ENCODE measurements at places on chromosomes 7 and 10.

DNA sequence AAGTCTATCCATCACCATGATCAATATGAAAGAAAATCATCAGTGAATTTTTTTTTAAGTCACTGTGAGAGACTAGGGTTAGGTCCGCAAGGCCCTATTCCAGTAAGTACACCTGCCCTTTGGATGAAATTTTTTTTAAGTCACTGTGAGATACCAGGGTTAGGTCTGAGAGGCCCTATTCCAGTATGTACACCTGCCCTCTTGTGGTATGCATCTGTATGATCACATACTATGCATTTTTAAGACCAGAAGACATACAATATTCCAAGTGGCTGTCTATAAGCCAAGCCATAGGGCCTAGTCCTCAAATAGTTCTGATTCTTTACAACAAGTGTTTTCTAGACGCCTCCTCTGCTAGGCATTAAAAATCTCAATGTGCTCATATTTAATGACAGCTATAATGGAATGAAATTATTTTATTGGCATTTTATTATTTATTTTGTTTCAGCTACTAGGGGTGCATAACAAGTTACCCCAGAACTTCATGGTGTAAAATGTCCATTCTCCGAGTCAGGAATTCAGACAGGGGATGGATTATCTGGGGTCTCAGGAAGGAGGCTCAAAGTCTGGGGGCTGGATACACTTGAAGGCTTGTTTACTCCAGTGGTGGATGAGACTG, 53.1 kb downstream of the TEX36 start:
- no peak for DNase-seq

GRCh38 chr10:102775935-102776669, 32.4 kb downstream of the WBP1L start:
- peak; percentile 90 for DNase-seq

DNA sequence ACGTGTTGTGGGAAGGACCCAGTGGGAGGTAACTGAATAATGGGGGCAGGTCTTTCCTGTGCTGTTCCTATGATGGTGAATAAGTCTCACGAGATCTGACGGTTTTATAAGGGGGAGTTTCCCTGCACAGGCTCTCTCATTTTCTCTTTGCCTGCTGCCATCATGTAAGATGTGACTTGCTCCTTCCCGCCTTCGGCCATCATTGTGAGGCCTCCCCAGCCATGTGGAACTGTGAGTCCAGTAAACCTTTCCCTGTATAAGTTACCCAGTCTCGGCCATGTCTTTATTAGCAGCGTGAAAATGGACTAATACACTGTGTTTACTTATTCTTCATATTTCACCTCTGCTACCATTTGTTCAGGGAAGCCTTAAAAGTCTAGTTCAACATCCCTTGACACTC, 2.2 kb upstream of the DNAAF5 start:
- no peak for DNase-seq

DNA sequence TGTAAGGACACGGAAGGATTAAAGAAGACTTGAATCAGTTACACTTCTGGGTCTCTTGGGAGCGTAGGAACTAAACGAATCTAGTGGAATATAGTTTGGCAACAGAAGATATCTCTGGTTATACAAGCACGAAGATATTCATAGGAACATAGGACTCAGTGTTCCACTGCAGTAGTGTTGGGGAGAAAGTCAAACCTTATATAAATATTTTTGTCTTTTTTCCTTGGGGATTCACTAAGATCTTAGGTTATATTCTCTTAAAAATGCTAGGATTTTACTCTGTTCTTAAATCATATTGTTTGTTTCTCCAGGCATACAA, 21.4 kb downstream of the PRKAR2B start:
- no peak for DNase-seq

DNA sequence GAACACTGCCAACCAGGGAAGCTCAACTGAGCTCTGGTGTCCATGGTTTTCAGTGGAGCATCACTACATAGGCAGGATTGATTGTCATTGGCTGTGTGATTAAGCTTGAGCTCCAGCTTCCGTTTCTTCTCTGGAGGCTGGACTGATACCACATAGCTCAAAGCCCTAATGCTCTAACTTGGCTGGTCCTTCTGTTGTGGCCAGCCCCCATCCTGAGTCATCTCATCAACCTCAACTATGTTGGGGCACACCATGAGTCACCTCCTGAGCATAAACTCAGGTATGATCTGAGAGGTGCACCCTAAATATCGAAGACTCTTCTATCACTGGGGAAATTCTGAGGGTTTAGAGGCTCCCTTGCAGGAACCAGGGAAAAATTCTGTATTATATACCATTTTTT, 114.5 kb upstream of the INHBA start:
- no peak for DNase-seq

DNA sequence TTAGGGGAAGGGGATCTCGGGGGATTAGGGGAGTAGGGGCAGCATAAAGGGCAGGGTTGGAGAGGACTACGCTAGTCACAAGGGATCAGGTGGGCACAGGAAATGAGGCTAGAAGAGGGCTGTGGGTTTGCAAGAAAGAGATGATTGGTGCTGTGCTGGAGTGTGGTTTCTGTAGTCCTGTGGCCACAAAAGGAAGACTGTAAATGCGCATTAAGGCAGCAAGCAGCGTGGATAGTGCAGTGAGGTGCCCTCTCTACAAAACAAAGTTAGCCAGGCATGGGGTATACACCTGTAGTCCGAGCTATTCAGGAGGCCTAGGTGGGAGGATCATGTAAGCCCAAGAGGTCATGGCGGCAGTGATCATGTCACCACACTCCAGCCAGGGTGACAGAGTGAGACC, 212.1 kb downstream of the MLLT10 start:
- DNase-seq, result no peak

DNA sequence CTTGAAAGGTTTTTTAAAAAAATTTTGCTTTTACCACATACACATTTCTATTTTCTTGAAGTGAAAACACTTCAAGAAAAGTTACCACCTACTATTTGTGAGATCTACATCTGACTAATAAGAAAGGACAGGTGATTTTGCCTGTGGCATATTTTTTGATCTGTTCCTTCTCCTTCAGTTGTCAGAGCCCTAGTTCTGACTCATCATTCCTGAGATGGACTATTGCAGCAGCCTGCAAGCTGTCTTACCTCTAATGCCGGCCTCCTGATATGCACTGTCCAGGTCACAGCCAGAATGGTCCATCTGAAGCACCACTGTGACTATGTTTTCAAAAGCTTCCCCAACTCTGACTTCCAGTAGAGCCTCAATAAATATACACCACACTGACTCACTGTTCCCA, 28.2 kb upstream of the ANK3 start:
- no peak for DNase-seq

- DNase-seq, result peak; percentile 70
Measured at GRCh38 chr7:24576171-24577025, 3.1 kb downstream of the PALS2 start.

DNA sequence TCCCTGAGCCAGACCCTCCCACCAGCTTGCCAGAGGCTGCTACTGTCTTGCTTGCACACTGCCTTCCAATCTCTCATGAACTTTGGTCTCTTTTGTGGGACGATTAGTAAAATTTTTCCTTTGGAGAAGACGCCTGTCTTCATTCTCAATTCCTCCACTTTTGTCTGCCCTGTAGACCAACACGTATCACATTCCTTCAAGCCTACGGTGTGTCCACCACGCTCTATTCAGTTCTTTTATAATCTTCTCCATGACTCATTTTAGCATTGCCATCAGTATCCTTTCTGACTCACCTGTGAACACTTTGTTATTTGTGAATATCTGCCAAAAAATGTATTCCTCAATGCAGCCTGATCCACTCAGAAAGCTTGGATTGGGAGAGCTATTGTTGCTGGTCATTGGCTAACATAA, 1.4 kb downstream of the GIMAP5 start:
- DNase-seq, result no peak

- no peak for DNase-seq
Measured at GRCh38 chr10:111921821-111922220, 261.7 kb downstream of the GPAM start.

- no peak for DNase-seq
Measured at GRCh38 chr10:112752288-112752687, 197.8 kb upstream of the TCF7L2 start.

GRCh38 chr10:87105446-87106124, 10.6 kb downstream of the SHLD2 start:
- DNase-seq, result no peak

DNA sequence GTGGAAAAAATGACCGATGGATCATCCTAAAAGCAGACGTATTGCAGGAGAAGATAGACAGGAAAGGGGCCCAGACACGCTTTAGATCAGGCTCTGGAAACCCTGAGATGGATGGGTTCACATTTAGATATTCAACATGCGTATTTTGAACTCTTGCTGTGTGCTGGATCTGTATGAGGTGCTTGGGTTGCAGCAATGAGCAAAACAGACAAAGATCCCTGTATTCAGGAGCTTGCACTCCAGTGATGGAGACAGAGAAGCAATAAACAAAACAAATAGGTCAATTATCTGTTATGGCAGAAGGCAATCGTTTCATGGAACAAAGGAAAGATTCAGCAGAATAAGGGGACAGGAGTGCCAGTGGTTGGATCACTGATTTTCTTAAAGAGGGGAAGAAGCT, 201.9 kb upstream of the AGK start:
- DNase-seq, result no peak

- no peak for DNase-seq
Measured at GRCh38 chr7:79451580-79451979, 1.9 kb downstream of the MAGI2 start.

DNA sequence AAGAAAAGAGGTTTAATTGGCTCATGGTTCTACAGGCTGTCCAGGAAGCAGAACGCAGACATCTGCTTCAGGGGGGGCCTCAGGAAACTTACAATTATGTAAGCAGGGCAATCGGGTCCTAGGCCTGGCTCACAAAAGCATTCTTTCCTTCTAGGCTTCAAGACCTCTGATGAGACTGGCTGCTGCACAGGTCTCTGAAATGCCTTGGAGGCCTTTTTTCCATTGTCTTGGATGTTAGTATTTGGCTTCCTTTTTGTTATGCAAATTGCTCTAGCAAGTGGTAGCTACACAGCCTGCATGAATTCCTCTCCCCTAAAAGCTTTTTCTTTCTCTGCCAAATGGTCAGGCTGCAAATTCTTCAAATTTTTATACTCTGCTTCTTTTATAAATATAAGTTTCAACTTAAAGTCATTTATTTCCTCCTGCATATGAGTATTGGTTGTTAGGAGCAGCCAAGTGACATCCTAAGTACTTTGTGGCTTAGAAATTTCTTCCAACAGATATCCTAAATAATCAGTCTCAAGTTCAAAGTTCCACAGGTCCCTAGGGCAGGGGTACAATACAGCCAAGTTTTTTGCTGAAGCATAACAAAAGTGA, 83.1 kb upstream of the SEMA3A start:
- no peak for DNase-seq

- no peak for DNase-seq
Measured at GRCh38 chr7:117186218-117187010, 136.4 kb downstream of the WNT2 start.

Data from suppressor macrophage (primary cell).